Cerebellar nuclear complex (tissue), 1 donor: ENCODE measurements at places on chromosomes 16 and 17.

- DNase-seq = no peak
Measured at GRCh38 chr16:85481738-85482137, 131.4 kb upstream of the GSE1 start.

GRCh38 chr16:87924811-87925670 lies 11.3 kb downstream of the CA5A start:
- peak; percentile 60 for DNase-seq

DNA sequence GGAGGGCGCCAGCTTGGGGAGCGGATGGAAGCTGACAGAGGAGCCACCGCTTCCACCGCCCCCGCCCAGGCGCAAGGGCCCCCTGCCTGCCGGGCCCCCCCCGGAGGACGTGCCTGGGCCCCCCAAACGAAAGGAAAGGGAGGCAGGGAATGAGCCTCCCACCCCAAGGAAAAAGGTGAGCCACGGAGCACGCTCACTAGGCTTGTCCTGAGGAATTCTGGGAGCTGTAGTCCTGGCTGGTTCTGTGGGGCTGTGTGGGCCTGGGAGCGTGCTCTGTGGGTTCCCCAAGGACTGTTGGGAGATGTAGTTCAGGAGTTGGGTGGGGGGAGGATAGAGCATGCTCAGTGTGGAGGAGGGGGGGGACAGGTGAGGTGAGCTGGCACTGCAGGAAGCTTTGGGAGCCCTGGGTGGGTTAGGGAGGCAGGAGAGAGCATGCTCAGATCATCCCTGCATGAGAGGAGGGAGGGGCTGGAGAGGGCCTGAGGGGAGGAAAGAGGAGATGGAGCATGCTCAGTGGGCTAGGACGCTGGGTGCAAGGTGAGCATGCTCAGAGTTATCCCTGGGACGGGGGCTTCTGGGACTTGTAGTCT lies 4.5 kb downstream of the FBXL19 start:
- peak; percentile 87 for DNase-seq

DNA sequence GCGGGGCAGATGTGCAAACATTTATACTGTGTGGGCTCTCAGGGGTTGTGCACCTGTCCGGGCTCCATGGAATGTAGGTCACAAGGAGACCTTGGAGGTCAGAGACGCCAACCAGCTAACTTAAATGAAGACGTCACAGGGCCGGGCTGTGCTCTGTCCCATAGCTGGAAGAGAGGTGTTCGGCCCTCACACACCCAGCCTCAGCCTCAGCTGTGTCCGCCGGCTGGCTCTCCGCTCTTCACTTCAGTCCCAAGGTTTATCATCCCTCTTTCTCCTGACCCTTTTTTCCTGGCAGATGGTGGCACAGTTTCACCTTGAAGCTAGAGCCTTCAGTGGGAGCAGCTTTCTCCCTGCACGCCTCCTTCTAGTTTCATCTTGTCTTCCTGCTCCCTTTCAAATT lies 6.0 kb upstream of the RBFOX3 start:
- no peak for DNase-seq

- no peak for DNase-seq
Measured at GRCh38 chr16:60755907-60756306, 1280.3 kb downstream of the CDH8 start.

- DNase-seq = no peak
Measured at GRCh38 chr16:62712566-62712965, 676.3 kb upstream of the CDH8 start.

DNA sequence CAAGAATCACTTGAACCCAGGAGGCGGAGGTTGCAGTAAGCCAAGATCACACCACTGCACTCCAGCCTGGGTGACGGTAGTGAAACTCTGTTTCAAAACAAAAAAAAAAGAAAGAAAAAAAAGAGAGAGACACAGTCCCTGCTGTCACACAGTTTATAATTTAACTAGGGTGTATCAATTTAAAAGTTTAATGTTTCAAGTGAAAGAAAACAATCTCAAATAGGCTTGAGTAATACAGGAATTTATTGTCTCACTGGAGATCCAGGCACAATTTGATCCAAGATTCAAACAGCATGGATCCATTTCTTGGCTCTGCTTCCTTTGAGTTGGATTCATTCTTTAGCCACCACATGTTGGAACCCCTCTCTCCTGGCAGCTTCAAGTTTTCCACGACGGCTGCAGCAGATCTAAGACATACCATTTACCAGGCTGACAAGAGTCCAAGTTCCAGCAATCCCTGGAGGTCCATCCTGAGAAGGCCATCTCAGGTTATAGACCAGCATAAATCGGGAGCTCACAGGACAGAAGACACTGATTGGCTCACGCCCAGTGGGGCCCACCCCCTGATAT lies 97.5 kb downstream of the YPEL2 start:
- no peak for DNase-seq
